ENCODE measurements at places on chromosomes 2 and 18.

- no peak for DNase-seq
These were observed 22.3 kb downstream of the RNF125 start for GRCh38 chr18:32040936-32041335.

DNA sequence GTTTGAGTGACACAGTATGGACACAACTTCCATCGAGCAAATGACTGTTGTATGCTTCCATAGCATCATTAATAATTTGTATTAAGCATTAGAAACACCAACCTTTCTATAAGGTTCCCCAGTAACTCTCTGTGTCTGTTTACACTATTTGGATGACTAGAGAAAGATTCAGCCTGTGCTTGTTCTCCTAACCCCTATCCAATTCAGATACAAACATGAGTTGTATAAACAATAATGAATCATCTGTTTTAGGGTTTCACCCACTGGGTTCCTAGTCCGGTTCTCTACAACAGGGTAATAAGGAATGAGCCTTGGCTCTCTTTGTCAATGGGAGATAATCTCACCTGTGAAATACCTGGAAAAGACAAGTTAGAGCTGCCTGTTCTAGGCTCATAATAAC, 894.1 kb upstream of the PIK3C3 start:
- DNase-seq: no peak

DNA sequence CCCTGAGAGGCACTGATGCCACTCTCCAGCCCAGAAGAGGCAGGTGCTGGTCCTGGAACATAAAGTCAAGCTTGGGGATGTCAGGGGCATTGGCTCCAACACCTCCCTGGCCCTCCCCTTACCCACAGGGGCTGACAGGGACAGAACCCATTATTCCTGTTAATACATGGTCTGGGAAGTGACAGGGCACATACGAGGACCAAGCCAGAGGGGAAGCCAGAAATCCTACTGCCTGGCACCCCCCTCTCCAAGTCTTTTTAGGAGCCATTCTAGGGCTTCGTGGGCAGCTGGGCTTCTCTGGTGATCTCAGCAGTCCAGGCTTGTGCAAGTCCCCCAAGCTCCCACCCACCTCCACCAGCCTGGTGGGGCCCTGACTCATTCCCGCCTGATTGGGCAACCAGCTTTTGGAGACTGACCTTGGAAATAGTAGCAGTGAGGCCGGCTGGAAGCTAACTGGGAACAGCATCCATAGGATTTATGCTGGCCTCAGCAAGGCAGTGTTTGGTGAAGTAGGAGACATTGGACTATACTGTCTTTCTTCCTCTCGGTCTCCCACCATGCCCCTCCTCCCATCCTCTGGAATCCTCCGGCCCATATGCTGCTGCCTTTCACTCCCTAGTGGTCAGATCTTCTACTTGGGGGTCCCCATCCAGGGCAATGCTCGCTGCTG, 86.4 kb upstream of the HK2 start:
- no peak for DNase-seq

DNA sequence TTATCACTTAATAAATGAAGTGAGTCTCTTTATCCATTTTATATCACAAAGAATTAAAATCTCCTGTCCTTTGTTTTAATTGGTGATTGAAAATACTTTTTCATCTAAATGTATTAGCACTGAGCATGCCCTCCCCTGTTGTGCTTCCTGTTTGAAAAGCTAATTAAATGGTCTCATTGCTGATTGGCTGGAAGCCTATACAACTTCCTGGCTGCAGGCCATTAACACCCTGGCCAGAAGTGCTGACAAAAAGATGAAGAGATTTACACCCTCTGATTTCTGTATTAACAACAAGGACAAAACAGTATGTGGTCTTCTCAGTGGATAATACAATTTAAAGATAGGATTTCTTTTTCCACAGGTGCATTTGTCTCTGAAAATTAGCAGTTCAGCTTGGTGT, 548.0 kb downstream of the DCC start:
- no peak for DNase-seq

GRCh38 chr2:26848336-26849055, 564 bp downstream of the DPYSL5 start:
- no peak for DNase-seq

Data from GM12878 (cell line).